ENCODE measurements at places on chromosomes 1 and 21.

DNA sequence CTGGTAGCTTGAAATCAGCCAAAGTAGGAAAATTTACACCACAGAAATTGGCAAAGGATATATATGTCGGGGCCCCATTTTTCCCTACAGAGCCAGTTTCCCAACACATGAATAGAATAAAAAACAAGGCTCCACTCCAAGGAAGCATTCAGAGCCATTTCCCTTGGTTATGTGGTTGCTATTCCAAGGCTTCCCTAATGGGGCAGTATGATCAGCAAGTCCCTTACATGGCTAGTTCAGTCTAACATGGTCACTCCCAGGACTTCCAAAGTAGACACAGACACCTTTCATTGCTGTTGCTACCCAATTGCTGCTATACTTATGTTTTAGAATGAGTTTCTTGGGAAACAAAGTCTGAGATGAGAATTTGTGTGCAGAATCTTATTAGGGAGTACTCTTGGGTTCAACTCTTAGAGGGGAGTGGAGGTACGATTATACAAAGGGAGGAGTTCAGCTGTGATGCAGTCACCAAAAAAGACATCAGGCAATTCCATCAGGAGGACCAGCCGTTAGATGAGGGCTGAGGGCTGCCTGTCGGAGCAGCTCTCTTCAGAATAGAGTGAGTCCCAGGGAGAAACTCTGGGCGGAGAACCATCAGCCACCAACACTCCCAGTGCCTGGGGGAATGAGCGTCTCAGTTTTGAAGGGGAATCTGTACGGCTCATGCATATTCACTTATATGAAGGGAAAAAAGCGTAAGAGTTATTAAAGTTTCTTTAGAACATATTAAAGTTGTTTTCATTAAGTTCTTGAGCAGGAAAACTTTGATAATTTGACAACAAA lies 92.9 kb downstream of the C21orf91 start:
- peak; percentile 51 for DNase-seq

DNA sequence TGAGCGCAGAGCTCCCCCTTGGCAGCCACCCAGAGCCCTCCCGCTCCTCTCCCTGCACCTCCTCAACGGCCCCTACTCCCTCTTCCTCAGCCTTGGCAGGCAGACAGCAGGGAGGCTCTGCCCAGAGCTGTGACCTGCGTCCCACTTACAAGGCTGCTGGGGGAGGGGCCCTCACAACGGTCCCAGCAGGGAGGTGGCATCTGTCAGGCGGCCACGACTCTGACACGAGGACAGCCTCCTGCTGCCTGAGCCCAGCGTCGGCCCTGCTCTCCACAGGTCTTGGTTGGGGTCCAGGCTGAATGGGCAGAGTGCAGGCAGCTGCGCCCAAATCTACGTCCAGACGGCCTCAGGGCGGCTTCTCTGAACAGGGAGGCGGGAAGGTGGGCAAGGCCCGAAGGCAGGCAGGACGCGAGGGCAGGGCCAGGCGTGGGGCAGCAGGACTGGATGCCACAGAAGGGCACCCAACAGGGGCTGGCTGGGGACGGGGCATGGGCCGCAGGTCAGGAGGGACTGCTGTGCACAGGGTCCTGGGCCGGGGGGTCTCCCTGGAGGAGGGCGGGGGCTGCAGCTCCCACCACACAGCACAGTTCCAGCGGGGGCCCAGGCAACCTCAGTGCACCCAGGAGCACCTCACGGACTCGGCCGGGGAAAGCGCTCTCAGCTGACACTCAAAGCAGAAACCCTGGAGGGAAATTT lies 7.5 kb downstream of the SLC19A1 start:
- peak; percentile 11 for DNase-seq

GRCh38 chr1:17393230-17393629 lies 21.2 kb downstream of the PADI6 start:
- no peak for DNase-seq

GRCh38 chr1:172146141-172146850 lies 274.2 kb upstream of the C1orf105 start:
- DNase-seq: no peak

GRCh38 chr21:19510653-19511052 lies 1107.1 kb upstream of the TMPRSS15 start:
- DNase-seq: no peak

DNA sequence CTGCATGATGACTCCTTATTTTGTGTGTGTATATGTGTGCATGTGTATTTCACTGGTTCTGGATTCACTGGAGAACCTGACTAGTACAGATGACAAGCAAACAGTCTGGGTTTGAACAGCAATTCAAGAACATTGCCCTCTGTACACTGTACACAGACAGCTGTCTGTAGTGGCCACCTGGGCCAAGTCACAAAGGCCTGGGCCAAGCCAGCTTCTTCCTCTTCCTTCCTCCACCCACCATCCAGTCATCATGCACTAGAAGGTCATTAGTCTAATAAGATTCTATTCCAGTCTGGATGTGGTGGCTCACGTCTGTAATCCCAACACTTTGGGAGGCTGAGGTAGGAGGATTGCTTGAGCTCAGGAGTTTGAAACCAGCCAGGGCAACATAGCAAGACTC lies 155.9 kb downstream of the ELAVL4 start:
- DNase-seq: no peak

DNA sequence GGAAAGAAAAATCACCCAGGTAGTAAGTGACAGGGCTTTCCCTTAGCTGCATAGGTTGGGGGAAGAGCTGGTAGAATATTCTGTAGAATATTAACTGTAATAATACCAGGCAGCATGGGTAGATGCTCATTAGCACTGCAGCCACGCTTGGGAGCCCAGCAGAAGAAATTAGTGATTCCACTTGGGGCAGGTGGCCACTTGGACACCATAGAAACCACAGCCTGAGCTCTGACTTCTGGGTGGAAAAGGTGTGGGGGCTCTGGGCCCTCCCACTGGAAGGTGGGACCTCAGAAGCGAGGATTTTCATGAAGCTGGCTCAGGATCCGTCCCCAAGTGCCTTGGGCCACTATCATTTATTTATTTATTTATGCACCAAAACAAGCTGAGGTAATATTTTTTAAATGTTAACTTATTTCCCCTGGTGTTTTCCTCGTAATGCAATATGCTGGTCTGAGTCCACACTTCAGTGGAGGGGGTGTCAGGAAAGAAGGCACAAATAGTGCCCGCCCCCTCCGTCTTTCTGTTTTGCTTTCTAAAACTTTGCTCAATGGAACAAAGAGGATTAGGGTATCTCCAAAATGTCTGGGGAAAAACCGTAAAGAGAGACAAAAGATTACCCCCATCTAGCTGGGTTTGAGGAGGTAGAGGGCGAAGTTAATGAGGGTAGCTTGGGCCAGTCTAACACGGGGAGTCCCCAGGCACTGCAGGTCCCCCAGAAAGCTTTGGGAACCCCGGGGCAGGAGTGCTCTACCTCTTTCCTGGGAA lies 75.2 kb upstream of the GADD45A start:
- no peak for DNase-seq

GRCh38 chr1:154219541-154219940 lies 1.2 kb upstream of the UBAP2L start:
- no peak for DNase-seq

GRCh38 chr1:216826646-216827045 lies 103.4 kb upstream of the ESRRG start:
- no peak for DNase-seq

DNA sequence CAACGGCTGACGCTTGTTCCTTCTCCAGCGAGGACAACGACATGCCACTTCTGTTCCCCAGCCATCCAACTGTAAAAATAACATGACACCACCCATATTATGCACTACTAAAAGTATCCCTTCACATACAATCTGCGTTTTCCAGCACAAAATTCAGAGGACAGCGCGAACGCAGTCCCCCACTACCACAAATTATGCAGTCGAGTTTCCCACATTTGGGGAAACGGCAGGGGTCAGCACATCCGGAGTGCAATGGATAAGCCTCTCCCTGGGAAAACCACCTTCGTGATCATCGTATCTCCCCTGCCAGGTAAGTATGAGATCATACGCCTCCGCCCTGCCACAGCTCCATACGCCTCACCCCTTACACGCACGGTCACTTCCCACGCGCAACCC lies 120.9 kb downstream of the PPIAL4G start:
- no peak for DNase-seq

- DNase-seq: no peak
Measured at GRCh38 chr1:43074244-43074643, 97.8 kb downstream of the EBNA1BP2 start.

GRCh38 chr21:41280115-41280919 lies 36.3 kb upstream of the FAM3B start:
- no peak for DNase-seq

DNA sequence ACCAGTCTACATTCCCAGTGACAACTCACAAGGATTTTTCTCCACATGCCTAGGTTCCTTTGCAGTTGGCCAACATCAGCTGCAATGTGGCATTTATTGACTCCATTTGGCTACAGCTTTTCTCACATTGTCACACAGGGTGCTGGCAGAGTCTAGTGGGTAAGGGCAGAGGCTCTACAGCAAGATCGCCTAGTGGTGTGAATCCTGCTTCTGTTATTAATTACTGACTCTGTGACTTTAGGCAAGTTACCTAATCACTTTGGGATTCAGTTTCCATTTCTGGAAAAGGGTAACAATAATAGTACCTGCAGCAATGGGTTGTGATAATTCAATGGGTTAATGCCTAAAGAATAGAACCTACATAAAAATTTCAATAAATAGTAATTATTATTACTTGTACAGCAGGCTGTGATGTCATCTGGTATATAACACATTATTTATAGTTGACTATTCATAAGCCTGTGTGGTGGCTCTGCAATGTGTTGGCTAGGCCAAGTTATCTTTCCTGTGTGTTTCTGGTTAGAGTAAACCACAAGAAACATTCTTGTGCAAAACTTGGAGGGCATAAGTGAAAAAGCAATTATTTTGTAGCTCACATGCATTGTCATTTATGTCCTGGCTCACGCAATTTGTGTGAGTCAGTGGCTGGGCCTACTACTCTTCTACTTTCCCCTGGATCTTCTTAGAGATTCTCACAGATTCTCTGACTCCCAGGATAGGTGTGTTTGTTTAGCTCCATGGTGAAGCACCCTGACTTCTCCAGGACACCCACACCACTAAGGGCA lies 59.5 kb downstream of the PTGS2 start:
- no peak for DNase-seq

DNA sequence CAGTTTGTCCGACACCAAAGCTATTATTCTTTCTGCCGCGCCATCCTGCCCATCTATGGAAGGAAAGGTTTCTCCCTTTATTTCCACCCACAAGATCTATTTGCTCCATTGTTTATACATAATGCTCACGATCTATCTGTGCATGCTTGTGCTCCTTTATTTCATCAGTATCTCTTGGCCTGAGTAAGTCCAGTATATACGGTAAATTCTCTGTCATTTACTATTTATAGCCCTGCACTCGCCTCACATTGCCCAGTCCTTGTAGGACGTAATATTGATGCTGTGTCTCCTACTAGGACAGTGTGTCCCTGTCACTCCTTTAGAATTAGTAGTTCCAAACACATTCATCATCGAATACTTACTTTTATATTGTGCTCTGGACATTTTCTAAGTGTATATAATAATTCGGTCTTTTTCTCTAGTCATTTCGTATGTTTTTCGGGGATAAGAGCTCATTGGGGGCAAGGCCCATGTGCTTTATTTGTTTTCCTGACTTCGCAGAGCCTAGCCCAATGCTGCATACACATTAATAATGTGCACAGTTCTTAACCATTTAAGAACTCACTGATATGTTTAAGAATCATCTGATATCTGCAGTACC lies 3.1 kb upstream of the NID1 start:
- DNase-seq: peak; percentile 79

DNA sequence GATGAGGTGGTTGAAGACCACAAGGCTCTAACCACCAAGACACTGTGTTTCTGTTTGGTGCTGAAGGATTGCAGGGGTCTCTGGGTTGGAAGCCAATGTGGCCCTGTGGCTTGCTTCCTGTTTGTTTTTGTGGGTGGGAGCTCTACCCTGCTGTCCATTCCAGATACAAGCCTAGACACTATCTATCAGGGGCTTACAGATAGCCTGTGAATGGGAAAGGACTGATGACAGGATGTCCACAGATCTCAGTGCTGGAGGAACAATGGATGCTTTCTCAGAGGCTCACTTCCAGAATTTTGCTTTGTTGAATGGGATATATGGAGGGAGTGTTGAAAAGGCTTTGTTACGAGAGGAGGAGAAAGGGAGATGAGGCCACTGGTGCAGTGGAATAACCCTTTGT lies 69.7 kb downstream of the NOS1AP start:
- DNase-seq: no peak

- DNase-seq: no peak
Measured at GRCh38 chr1:46522184-46522968, 29.1 kb downstream of the KNCN start.

GRCh38 chr1:3680488-3681230 lies 28.3 kb downstream of the TP73 start:
- no peak for DNase-seq

- DNase-seq: no peak
Measured at GRCh38 chr21:40227096-40227495, 359.9 kb downstream of the PCP4 start.

- DNase-seq: no peak
Measured at GRCh38 chr1:19661721-19662228, 2.9 kb upstream of the HTR6 start.

- DNase-seq: no peak
Measured at GRCh38 chr1:218496561-218496960, 151.4 kb downstream of the TGFB2 start.

GRCh38 chr1:188249811-188250210 lies 1421.1 kb downstream of the PLA2G4A start:
- DNase-seq: no peak

- DNase-seq: no peak
Measured at GRCh38 chr1:232577772-232578171, 52.2 kb downstream of the SIPA1L2 start.

DNA sequence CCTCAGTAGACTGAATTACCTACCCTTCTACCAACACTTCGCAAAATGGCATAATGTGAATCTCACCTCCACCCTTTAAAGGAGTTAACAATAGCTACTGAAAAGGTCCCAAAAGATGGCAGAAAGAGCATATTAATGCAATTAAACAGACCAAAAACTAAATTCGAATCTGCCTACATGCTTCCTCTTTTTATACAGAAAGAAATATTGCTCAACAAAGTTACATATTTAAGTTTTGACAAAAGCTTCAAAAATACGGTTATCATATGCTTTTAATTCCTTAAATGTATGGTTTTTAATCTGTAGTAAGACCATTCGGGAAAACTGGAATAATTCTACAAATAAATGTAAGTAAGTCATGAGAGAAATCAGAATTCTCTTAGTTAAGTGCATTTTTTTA lies 2.2 kb downstream of the APP start:
- no peak for DNase-seq

DNA sequence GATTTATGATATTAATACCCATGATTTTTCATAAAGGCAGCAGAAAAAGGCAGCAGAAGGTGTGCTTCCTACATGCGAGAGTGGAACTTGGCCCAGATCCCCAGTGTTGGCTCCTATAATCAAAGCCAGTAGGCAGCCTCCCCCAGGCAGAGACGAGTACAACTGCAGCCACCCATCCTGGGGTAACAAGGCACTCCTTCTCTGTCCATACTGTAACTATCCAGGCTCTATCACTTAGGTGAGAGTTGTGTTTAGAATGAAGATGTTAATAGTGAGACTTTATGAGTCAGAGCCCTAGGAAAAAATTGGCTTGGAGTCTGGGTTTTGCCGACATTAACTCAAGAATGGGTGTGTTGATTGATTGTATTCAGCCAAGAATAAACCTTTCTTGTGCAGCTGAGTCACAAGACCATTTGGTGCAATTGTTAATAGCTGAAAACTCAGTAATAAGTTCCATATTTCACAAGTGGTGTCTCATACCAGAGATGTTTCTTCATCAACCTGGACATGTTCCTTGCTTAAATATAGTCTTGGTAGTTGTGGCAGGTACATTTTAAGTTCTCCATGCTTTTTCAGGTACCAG lies 322.3 kb downstream of the DUSP10 start:
- DNase-seq: no peak

GRCh38 chr21:45517249-45518065 lies 24.8 kb downstream of the SLC19A1 start:
- DNase-seq: no peak

Data from NCI-H2227 treated with DMSO at 0.1 percent for 48 hours (cell line).